Sciatic nerve (tissue), 2 donors: ENCODE measurements at places on chromosomes 6 and 20.

DNA sequence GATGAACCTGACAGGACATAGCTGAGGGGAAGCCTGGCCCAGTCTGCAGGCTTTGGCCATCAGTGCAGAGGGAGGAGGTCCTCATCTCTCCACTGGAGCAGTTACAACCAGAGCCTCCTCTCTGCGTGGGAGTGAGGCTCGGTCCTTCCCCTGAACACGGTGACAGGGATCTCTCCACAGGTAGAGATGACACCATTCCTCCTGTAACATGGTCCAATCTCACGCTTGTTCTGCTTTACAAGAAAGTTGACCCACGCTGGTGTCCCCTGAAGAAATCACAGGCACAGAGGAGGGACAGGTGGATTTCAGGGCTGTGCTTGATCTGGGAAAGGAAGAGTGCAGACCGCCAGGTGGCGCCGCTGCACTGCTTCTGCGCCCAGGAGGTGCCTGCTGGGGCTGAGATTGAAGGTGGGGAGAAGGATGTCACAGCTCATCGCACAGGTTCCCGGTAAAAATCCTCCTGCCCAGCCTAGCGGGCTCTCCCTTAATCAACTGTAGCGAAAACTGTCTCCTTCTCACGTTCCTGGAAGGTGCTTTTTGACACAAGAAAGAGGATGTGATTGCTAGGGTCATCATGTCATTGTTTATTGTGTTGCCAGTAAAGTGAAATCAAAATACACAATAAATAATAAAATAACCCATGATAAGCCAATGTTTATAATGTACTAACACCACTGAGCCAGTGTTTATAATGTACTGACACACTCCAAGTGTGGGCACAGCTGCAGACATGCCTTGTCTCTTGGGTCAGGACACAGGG lies 20.4 kb downstream of the HLA-G start:
- DNase-seq: peak; percentile 87

GRCh38 chr20:60527656-60528055 lies 569.4 kb downstream of the CDH26 start:
- no peak for DNase-seq

DNA sequence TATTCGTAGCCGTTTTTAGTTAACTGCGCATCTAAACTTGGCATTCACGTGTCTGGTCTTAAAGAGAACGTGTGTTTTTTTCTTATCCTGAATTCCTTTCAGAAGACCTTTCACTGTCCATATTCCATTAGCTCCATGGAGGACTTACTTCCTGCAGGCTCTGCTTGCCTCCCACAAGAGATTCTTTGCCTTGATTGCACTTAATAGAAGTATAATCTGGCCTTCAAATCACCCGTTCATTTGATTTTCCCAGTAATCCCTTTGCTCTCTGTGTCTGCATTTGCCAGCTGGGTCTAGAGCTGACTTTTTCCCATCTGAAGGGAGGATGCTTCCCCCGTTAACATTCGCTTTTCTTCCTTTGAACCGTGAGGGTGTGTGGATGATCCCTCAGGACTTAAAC lies 79.5 kb downstream of the RNF182 start:
- no peak for DNase-seq

DNA sequence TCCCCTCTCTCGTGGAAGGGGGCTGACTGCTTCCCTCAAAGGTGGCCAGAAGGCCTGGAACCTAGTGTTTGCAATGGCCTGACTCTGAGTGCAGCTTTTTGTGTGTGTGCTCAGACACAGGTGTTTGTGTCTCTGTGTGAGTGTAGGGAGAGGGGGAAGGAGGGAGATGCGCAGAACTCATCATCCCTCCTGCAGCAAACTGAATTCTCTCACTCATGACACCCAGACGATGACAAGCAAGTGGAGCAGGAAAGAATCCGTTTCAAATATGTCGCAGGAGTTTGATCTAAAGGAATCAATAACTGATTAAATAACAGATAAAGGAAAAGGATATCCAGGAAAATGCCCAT lies 101.4 kb downstream of the TNFAIP3 start:
- DNase-seq: no peak

DNA sequence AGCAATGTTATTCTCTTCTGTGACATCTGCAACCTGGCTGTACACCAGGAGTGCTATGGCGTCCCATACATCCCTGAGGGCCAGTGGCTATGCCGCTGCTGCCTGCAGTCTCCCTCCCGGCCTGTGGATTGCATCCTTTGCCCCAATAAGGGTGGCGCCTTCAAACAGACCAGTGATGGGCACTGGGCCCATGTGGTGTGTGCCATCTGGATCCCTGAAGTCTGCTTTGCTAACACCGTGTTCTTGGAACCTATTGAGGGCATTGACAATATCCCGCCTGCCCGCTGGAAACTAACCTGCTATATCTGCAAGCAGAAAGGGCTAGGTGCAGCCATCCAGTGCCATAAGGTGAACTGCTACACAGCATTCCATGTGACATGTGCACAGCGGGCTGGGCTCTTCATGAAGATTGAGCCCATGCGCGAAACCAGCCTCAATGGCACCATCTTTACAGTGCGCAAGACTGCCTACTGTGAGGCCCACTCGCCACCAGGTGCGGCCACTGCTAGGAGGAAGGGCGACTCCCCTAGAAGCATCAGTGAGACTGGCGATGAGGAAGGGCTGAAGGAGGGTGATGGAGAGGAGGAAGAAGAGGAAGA lies 4.6 kb downstream of the BRPF3 start:
- DNase-seq: no peak

- no peak for DNase-seq
These were observed 20.5 kb downstream of the UBE2V1 start for GRCh38 chr20:50092436-50092835.

- no peak for DNase-seq
These were observed at the start of gene MUC22 for GRCh38 chr6:31010393-31011060. TSS of gene MUC22 (plus strand) at chr6:31010474. CDS start at chr6:31010707, 233 bp downstream.

DNA sequence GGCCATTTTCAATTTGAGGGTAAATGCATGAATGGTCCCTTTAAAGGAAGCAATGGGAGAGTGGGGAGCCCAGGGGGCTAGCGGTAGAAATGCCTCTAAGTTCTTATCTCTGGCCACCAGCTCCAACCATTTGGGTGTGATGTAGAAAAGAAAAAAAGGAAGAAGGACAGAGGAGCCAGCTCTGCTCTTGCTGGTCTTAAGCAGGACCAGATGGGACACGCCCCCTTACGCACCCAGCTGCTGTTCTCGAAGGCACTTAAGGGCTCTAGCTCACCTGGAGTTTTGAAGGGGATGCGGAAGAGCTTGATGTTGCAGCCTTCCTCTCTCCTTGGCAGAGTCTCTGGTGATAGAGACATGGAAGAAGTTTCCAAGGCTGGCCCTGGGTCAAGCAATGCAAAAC lies 59.5 kb upstream of the RNF144B start:
- no peak for DNase-seq

GRCh38 chr6:36751833-36752186 lies 54.2 kb downstream of the RAB44 start:
- no peak for DNase-seq

DNA sequence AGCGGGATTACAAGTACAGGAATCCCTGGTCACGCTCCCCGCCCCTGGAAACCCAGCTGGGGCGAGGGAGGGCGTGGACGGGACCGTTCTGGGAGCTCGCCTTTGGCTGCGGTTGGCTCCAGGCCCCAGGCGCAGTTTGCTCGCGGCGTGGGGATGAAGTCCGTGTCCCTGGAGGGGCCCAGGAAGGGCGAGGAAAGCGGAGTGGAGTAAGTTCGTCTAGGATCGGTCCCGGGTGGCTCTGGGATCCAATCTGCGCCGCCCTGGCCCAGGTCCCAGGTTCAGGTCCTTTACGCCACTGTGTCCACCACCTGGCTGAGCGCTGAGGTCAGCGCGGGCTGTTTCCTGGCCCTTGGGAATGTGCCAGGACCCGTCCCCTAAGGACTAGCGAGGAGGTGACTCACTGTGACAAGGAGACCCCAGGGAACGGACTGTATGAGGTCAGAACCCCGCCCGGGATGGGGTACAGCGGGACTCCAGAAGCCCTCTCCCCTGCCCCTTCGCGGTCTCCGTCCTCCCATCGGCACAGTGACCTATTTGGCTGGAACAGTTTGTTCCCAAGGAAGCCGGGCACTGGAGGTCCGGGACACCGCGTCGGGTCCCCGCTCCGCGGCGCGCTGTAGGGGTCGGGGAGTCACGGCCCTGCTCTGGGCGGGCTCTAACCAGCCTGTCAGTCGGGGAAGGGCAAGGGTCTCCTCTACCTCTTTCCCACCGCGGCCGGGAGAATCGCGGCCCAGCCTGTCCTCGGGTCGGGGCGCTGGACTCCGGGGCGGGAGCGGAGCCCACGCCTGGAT lies 724 bp downstream of the CDKN1A start:
- peak; percentile 86 for DNase-seq

GRCh38 chr6:114194362-114195026 lies 148.3 kb downstream of the HS3ST5 start:
- no peak for DNase-seq

GRCh38 chr20:60381643-60382400 lies 423.6 kb downstream of the CDH26 start:
- no peak for DNase-seq

DNA sequence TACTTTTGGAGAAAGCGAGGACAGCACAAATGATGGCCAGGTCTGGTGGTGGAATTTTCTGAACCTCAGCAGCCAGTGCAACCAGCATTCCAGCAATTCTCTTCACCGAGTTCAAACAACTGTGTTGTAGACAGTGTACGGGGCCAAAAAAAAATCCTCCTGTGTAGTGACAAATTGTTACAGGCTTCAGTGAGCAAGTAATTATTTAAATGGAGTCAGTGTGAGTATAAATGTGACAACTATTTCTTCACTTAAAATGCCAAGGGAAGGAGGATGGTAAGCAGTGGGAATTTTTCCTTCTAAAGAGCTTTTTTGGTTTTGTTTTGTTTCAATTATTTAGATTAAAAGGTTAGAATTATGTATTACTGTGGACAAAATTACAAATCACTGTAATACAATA lies 154.1 kb downstream of the TMEM242 start:
- DNase-seq: no peak

DNA sequence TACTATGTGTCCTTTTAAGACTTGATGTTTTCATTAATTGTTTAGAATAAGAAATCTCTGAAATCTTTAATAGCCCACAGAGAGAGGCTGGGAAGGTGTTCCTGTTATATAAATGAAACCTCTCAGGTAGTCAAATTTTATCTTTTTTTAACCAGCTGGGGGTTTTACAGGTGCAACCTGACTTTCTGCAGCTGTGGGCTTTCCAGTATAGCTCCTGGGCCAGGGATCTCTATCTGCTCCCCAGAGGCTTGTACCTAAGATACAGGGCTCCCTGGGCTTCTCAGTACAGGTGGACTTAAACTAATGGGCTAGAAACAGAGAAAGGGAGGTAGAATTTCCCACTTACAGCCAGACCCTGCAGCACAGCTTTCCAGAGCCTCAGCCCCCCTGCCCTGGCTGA lies 49.4 kb downstream of the HLA-C start:
- DNase-seq: no peak

DNA sequence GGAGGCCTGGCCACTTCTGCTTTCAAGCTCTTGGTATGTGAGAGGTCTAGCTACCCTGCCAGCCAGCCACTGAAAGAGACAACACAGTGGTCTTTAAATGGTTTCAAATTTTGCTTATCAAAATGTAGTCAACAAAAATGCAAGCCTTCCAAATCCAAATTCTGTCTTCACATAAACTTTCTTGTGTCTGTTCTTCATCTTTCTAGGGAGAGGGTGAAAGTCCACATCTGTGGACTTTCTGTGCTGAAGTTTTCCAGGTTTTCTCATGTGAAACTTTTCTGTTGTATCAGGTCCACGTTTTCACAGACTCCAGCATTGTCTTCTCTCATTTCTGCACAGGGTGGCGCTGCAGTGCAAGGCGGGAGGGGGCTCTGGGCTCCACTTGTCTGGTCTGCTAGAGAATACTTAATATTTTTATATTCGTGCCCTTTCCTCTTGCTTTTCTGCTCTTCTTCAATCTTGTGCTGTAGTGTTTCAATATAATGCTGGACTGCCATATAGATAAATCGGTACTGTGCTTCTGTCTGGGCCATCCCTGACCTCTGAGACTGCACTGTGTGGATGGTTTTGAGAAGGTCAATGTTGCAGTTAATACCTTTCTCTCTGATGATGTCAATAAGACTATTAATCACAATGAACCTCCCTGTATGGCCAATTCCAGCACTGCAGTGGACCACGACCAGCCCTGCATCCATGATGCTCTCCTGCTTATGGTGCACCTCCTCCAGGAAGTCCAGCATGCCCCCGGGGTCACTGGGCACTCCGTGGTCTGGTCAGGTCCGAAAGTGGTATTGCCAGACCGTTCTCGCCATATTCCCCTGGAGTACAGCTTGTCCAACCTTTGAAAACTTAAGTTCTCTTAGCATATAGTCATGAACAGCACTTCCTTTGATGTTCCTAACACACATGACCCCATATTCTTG lies 161.6 kb upstream of the TNFAIP3 start:
- peak; percentile 82 for DNase-seq

GRCh38 chr6:112466373-112467151 lies 119.4 kb downstream of the RFPL4B start:
- no peak for DNase-seq

DNA sequence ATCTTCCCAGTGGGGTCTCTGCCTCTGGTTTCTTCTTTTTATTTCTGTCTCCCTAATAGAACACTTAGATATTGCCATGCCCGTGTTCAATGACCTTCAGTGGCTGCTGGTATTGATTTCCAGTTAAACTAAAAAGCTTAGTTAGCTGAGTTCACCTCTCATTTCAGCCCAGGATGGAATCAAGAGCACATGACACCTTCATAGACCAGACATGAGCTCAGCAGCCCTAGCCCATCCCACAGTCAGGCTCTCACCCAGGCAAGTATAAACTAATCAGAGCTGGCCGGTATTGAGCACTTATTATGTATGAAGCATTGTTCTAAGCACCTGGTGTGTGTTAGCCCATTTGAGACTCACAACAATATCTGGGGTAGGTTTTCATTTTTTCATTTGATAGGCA lies 33.7 kb upstream of the PLEKHG1 start:
- DNase-seq: no peak

DNA sequence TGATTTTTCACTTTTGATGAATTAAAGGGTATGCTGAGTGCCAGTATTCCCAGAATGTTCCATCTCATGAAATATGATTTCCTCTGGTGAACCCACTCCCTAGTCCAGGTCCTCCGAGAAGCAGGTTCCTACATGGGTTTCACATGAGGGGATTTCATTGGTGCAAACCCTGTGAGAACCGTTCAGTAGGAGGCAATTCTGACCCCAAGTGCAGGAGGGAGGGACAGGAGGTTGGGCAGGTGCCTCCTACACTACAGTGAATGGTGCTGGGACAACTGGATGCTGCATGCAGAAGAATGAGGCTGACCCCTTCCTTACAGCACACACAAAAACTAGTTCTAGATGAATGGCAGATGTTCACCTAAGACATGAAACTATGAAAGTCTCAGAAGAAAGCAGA lies 5.1 kb upstream of the ULBP2 start:
- DNase-seq: no peak

DNA sequence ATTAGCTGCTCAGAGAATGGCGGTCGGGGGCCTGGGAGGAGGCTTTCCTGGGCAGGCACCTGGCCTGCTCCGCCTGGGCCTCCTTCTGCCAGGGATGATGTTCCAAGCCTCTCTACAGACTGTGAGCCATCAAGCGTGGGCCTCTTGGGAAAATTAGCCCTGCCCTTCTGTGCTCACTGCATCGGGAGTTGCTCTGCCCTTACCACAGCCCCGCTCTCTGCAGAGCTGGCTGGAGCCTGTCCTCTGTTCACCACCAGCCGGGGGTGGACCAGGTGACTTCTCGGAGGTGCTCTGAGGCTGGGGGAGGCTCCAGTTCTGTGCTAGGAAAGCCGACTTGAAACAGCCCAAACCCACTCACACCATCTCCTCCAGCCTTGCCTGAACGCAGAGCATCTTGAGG lies 24.2 kb downstream of the MDGA1 start:
- no peak for DNase-seq
